ENCODE measurements at places on chromosomes 2 and 18.

DNA sequence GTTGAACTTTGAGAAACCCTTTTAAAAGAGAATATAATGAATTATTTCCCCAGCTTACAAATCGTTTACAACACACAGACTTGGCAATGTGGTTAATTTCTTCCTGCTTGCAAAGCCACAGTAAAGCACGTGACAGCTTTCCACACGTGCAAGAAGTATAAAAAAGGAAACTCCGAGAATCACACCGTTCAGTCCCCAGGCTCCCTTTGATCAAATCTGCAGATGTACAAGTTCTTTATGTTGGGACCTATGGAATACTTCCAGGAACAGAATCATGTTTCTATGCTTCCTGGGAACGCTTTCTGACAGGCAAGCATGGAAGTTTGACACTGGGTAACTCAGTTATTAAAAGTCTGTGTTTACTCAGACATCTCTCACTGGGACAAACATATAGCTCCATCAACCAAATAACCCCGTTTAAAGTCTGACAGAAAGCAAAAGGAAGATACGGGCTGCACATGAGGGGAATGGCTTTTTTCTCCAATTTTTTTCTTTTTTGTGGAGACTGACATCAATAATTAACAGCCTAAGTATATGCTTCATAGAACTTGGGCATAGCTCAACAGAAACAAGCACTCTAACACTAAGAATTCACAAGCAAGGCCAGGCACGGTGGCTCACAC lies 134.8 kb downstream of the EIPR1 start:
- DNase-seq = peak; percentile 68

DNA sequence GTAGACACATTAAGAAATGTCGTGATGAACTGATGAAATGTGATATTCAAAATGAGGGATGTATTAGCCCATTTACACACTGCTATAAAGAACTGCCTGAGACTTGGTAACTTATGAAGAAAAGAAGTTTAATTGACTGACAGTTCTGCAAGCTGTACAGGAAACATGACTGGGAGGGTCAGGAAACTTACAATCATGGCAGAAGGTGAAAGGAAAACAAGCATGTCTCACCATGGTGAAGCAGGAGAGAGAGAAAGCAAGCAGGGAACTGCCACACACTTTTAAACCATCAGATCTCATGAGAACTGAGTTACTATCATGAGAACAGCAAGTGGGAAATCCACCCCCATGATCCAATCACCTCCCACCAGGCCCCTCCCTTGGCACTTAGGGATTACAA lies 1010.8 kb upstream of the CELF4 start:
- DNase-seq = no peak

DNA sequence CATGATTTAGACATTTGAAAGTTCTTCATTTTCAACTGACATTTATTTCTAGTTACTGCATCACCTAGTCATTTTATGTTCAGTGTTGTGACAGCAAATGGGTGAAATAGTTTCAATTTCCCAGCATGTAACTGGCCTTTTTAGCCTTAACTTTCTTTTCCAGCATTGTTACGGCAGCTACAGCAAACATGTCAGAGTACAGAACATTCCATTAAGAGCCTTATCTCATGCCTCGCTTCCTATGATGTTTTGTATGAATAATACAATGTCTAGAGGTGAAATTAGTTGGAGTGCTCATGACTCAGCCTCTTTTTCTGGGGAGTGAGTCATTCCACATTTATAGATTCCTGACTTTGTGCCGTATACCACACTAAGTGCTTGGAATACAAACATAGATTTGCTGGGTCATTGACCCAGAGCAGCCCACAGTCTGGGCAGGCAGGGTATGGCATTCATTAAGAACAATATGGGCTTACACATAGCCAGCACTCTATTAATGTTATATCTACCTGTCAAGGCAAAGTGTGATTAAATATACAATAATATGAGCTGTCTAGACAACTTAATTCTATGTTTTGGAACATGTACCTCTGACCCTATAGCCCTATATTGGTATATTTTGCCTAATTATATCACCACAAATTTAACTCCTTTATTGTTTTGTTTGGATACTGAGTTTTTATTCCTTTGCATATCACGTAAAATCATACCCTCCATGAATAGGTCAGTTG lies 72.2 kb downstream of the MAP2 start:
- DNase-seq = peak; percentile 33

DNA sequence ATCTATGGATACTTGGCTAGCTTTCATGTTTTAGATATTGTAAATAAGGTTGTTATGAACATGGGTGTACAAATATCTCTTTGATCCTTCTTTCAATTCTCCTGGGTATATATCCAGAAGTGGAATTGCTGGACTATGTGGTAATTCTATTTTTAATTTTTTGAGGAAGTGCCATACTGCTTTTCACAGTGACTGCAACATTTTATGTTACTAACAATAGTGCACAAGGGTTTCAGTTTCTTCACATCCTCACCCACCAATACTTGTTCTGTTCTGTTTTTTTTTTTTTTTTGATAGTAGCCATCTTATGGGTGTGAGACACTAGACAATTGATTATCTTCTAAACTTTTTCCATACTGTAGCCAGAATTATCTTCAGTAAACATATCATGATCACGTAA lies 17.3 kb upstream of the NEUROD1 start:
- no peak for DNase-seq

- peak; percentile 34 for DNase-seq
These were observed 621 bp upstream of the KCNS3 start for GRCh38 chr2:17877811-17878280.

- DNase-seq = peak; percentile 30
These were observed 98.0 kb downstream of the KCTD18 start for GRCh38 chr2:200411831-200412230.

- DNase-seq = no peak
These were observed 15.9 kb downstream of the GATA6 start for GRCh38 chr18:22185273-22185672.

DNA sequence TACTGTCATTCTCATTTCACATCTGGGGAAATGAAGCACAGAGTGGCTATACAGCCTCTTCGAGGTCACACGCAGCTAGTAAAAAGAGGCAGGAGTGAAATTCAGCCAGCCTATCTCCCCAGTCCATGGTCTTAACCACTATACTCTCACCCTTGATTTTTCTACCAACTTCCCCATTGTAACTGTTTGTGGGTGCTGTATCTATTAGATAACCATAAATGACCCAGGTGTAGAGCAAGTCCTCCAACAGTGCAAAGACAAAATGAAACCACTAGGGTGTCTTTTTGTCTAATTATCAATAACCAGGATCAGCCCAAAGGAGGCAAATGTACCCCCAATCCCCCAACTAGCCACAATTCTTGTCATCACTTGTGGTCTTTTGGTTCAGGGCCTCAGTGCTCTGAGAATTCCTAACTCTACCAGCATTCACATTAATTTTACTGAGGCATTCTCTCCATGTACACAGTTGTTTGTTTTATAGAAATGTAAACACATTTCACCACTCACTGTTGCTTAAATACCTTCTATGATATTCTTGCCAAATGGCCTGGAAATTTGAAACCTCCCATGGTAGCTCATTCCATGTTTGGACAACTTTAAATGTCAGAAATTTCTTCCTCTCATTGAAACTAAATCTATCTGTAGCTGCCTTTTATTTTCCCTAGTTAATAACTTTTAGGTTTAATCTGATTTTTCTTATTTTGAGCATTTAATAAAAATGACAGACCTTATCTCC lies 58.7 kb downstream of the SLC40A1 start:
- DNase-seq = no peak

- DNase-seq = no peak
These were observed 41.6 kb upstream of the POU3F3 start for GRCh38 chr2:104812286-104812685.

GRCh38 chr2:8320311-8321066 lies 361.4 kb upstream of the ID2 start:
- DNase-seq = no peak

Data from tongue (tissue), 3 donors.